ENCODE measurements at places on chromosomes 6 and 20.

GRCh38 chr6:6711832-6712448, 123.4 kb downstream of the LY86 start:
- no peak for DNase-seq

GRCh38 chr6:36683145-36683655, 4.7 kb downstream of the CDKN1A start:
- DNase-seq, result no peak

GRCh38 chr6:23659125-23659524, 466.9 kb upstream of the NRSN1 start:
- no peak for DNase-seq

- no peak for DNase-seq
Measured at GRCh38 chr6:142975365-142975764, 30.4 kb upstream of the HIVEP2 start.

DNA sequence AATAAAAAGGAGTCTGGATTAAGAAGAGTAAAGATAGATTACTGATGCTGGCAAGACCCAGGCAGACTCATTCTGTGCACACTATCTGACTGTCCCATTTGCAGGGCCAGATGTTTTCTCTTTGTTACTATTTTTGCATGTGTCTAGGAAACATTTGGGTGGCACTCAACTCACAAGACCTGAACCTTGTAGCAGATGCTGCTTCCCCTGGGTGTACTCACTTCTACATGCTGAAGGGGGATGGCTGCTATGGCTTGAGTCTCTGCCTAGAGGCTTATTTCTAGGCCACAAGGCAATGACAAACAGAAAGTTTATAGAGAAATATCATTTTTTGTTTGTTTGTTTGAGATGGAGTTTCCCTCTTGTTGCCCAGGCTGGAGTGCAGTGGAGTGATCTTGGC, 351.4 kb downstream of the FOXA2 start:
- no peak for DNase-seq

DNA sequence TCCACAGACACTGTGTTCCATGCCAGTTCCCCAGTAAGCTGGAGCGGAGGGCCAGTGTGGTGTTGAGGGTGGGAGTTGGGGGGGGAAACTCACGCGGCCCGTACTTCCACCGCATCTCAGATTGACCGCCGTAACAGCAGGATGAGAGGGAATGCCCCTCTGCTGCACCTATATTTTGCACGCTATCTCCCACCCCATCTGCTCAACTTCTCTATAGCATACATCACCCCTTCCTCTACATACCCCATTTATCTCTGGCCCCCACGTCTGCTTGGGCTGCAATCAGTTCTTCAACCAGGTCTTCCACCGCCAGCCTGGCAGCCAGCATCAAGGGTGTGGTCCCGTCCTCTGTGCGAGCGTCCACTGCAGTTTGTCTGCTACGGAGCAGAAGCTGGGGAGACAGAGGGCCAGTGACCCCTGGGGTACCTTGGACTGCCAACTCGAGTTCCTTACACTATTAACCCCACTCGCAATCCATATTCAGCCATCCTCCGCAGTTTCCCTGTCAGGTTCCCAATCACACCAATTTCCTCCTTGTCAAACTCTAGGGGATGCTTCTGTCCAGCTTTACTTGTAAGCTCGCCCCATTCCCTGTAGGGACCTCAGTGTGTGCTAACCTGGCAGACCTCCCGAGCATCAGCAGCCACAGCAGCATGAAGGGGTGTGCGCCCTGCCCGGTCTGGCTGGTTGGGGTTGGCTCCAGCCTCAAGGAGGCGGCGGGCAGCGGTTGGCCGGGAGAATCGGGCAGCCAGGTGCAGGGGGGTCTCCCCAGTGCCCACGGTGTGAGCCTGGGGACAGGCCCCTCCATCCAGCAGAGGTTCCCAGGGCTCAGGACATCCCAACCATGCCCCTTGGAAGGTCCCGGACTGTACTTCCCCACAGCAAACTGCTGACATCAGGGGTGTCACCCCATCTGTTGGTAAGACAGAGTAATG, 4.5 kb upstream of the GPSM3 start:
- no peak for DNase-seq

DNA sequence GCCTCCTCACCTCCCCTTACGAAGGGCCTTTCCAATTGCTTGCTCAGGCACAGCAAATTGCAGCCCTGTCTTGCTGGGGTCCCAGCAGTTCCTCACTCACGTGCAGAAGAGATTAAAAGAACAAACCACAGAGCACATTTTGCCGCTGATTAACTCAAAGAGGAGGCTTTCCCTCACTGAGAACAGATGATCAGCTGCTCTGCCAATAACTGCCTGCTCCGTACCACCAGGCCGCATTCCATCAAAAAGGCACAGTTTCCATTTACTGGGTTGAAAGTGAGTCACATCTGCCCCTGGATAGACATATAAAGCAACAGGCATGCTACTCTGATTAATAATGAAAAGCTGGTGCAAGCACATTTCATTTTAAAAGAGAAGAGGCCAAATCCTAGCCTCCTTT, 446.8 kb downstream of the PTPRT start:
- DNase-seq, result no peak

GRCh38 chr6:42136508-42137193, 5.8 kb downstream of the C6orf132 start:
- DNase-seq, result no peak

GRCh38 chr6:150720774-150721233, 121.1 kb downstream of the PLEKHG1 start:
- DNase-seq, result no peak

- no peak for DNase-seq
Measured at GRCh38 chr6:160102956-160103824, 18.4 kb upstream of the SLC22A1 start.

DNA sequence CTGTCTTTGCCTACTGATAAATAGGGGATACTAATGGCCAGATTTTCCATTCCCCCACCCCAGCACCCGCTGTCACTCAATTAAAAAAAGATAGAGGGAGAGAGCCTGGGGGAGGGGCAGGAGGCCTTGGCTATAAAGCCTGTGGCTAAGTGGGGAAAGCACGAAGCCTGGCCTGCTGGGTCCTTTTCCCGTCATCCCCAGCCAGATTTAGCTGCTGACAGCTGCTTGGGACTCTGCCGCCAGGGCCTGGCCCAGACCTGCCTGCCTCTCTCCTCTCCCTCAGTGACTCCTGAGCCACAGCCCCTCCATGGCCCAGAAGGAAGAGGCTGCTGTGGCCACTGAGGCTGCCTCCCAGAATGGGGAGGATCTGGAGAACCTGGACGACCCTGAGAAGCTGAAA, at the start of gene APOBEC2:
APOBEC2 (plus strand) TSS at position 162 of the 400 bp plus-strand sequence; CDS start at position 308, 146 bp downstream.
- DNase-seq, result no peak

- DNase-seq, result no peak
Measured at GRCh38 chr6:620166-620565, 36.7 kb downstream of the HUS1B start.

GRCh38 chr20:34710861-34711574, 6.9 kb downstream of the TP53INP2 start:
- no peak for DNase-seq

DNA sequence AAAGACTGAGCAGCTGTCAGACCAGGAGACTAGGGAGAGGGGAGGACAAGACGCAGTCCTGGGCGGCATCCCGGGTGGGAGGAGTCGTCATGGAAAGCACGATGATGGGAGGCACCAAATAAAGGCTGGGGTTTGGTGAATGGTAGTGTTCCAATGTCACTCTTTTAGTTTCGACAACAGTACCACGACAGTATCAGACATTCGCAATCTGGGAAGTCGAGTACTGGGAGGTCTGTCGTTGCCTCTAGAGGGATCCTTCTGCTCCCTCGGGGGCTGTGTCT, 32.1 kb downstream of the PSMG4 start:
- DNase-seq, result no peak

DNA sequence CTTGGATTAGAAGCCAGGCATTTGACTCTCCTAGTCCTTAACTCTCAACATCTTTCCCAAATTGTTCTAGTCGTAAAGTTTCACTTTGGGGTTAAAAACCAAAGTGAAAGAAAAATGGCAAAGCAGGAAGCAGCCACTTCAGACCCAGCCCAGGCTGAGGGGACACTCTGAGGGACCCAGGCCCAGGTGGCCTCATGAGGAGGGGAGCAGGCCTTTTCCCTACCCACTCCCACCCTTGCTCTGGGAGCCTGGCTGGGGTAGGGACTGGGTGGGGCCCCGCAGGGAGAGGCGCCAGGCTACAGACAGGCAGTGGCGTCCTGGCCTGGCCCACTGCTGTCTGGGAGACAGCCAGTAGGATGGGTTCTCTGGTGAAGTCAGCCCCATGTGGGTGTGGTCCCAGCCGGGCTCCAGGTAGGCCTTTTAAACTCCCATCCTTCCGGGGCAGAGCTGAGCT, 68.7 kb upstream of the MYL9 start:
- no peak for DNase-seq

- DNase-seq, result no peak
Measured at GRCh38 chr6:114063956-114064355, 93.0 kb upstream of the HDAC2 start.

GRCh38 chr6:168328086-168328485, 8.5 kb upstream of the DACT2 start:
- no peak for DNase-seq

DNA sequence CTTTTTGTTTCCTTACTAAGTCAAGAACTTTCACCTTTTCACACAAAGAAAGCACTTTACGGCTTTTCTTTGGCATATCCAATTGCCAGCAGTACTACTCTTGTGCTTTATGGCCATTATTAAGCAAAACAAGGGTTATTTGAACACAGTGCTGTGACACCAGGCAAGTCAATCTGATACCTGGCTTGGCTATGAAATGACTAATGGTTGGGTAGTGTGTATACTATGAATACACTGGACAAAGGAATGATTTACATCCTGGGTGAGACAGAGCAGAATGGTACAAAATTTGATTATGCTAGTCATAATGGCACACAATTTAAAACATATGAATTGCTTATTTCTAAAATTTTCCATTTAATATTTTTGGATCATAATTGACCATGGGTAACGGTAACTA, 22.1 kb upstream of the ADGRF1 start:
- no peak for DNase-seq

DNA sequence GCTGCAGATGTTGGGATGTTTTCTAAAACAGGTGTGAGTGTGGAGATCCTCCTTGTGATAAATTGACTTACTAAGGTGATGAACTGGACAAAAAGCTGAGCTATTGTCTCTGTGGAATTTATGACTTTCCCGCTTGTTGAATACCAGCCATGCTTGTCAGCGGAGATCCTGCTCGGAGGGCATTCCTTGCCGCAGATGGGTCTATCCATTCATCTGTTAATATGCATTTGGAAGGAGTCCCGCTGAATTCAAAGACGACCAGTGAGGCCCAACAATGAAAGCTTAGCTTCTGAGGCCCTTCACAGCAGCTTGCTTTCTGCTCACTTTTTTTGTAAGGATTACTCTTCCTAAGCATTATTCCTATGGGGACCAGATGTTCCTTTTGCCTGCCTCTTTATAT, 124.9 kb downstream of the TIAM2 start:
- DNase-seq, result no peak

- no peak for DNase-seq
Measured at GRCh38 chr20:35702824-35703695, 3.9 kb downstream of the ROMO1 start.

- DNase-seq, result no peak
Measured at GRCh38 chr20:47677635-47678453, 107.4 kb downstream of the SULF2 start.

DNA sequence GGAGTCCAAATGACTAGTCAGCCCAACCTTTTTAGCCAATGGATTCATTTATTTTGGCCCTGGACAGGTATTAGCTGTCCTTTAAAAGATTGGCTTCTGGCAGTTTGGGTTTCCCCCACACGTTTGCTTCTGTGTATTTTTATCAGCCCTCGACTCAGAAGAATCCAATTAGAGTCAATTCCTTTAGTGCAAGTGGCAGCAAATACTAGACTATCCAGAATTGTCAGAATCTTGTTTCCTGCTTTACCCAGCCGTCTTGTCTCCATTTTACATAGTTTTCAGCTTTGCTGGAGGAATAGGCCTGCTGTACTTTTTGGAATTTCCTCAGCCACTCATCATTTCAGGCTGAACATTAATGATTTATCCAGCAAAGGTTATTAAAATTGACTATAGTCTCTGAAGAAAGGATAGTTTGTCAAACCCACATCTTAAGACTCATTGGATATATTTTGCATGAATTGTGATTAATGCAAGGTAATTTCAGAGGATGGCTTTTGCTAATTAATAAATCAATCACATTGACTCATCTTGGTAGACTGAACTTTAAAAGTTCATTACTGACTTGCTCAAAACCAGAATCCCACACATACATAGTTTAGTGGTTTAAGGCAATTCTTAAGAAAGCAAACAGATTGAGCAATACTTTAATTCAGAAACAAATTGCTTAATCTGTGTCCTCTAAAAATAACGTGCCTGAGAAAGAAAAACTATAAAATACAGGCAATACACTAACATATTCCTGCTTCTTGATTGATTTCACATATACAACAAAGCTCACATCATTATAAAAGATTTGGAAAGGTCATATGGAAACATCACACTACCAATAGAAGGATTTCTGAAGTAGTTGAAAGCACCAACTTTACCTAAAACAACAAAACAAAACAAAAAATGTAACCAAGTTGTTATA, 62.9 kb upstream of the ZNF217 start:
- no peak for DNase-seq

DNA sequence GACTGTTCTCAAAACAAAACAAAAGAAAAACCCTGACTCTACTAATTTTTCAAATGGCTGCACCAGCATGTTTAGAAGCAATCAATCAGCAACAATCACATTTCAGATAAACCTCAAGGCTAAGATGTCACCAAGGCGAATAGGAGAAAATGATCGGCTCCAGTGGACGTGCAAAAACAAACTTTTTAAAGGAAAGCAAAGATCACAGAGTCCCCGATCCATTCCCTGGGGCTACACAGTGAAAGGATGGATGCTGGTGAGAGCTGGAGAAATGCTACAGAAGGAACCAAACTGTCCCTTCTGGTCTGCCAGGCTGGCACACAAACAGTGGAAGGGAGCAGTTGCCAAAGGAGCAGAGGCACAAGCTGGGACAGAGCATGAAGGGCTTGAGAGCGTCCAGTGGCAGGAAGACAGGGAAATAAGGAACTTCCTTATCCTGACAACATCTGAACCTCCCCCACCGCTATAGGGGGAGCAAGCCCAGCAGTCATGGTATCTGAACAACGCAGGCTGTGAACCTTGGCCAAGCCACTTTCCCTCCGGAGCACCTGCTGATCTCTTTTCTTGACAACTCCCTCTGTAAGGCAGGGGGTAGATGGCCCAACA, 73.7 kb upstream of the HIVEP1 start:
- no peak for DNase-seq

DNA sequence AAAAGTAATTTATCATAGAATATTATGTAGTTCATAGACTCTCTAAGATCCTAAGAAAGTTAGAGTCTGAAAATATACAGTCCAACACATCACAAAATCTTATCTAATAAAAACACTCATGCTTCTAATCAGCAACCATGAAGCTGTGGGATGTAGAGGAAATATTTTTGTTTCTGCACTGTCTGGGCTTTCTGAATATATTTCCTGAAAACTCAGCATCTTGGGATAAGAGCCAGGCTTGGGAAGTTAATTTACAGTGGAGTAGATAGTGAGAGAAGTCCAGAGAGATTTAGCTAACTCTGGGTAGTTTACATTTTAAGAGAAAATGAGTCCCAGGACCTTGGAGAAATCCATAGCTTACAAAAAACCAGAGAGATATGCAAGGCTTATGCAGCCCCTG, 150.4 kb upstream of the BMP5 start:
- no peak for DNase-seq
